Right renal cortex interstitium (tissue), 3 donors: ENCODE measurements at places on chromosomes 12 and 14. TPM values are rescaled to one million over a fixed set of nuclear protein-coding genes. Genes with fewer than 3 reads are reported as not detected.

The NPAS3 gene
- 10.2 TPM for polyA plus RNA-seq

The SERPINA9 gene
- not detected for polyA plus RNA-seq

The TMEM117 gene
- 14.8 TPM for polyA plus RNA-seq

The TMEM253 gene
- polyA plus RNA-seq = 1.7 TPM

GRCh38 chr14:44745371-44745770 is 216.4 kb downstream of the KLHL28 start:
- DNase-seq = no peak

DNA sequence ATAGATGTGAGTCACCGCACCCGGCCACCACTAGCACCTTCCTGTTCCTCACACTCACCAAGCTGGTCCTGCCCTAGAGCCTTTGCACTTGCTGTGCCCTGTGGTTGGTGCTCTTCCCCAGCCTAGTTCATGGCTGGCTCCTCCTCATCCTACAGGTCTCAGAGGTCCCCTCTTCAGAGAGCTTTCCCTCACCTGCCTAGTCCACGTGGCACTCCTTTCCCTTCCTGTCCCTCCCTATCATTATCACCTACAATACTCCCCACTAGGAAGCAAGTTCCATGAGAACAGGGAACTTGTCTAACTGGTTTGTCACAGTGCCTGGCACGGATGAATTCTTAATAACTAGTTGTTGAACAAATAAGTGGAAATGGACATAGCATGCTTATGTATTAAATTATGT is 24.0 kb upstream of the TMED10 start:
- DNase-seq = peak; percentile 39

DNA sequence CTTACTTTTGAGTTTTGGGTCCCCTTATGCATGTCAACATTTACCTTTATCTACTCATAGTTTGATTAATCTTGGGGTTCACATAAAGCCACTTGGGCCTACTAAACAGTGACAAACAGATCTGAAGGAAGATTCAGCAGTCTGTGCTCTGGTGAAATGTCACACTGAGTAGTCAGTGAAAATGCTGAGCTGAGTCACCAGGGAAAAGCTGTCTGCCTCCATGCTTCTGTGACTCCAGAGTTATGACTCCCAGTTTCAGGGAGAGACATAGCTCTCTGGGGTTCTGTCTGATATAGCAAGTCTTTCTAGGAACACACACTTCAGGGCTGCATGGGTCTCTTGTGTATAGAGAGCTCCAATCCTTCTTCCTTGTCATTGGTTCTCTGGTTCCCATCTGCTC is 406.3 kb upstream of the FAR2 start:
- no peak for DNase-seq

- DNase-seq = no peak
Measured at GRCh38 chr12:83046019-83046418, 359.3 kb downstream of the TMTC2 start.

DNA sequence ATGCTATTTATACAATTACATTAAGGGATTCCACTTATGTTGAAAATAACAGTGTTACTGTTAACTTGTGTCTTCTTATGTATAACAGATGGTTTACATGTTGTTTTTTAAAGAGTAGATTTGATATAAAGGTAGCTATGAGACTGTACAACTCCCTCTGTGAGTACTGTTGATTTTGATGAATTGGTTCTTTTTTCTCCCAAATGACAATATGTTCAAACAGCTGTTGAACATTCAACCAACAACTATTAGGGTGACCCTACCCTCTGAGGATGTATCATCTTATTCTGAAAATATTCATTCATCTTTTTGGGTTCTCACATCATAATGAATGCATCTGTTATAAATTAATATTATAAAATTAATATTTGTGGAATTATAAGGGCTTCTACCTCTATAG is 456.9 kb upstream of the MGAT4C start:
- no peak for DNase-seq

- no peak for DNase-seq
Measured at GRCh38 chr12:91364471-91365184, 182.0 kb upstream of the DCN start.

DNA sequence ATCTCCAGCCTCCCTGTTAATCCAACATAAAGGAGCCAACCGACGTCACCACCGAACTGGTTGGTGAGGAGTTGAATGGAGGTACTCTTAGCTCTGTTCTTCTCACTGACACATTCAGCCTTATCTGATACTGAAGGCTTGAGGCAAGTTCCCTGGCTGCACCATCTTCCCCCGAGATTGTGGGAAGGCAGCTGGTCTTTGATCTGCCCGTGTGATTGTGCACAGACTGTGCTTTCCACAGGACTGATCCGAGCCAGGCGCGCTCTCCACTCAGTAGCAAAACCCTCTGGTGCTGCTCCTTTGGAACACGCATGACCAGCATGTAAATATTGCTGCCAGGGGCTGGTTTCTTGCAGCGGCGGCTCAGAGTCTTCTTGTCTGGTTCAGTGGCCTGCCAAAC is 30.1 kb upstream of the DLK1 start:
- DNase-seq = no peak

DNA sequence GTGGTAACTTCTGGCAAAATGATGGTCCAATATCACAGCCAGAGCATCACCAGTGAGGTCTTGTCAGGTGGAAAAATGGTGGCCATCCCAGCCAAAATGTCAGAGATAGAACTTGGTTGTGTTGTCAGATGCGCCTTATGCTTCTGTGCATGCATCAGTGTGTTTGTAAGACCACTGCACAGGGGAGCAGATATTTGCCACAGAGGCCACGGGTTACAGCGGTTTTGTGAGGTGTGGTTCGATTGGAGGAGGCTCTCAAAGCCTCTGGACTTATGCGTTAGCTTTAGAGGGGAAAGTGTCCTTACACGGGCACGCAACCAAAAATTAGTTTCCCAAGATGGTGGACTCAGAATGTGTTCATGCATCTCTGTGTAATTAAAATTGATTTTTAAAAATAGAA is 243.8 kb downstream of the ADGRD1 start:
- DNase-seq = no peak
